T-helper 2 cell treated with Interferon-gamma antibody and Interleukin-4, amounts not matched to agents 5 μg/mL and 100 μg/mL, for 36 hours (primary cell): ENCODE measurements at places on chromosomes 16 and 17.
A peak's percentile ranks its signal among the peaks of the same experiment; 100 is the strongest.

- no peak for DNase-seq
These were observed 91.8 kb downstream of the FOXL1 start for GRCh38 chr16:86669937-86670749.

- DNase-seq = peak; percentile 9
These were observed 145.3 kb downstream of the IRF8 start for GRCh38 chr16:86044241-86044671.

DNA sequence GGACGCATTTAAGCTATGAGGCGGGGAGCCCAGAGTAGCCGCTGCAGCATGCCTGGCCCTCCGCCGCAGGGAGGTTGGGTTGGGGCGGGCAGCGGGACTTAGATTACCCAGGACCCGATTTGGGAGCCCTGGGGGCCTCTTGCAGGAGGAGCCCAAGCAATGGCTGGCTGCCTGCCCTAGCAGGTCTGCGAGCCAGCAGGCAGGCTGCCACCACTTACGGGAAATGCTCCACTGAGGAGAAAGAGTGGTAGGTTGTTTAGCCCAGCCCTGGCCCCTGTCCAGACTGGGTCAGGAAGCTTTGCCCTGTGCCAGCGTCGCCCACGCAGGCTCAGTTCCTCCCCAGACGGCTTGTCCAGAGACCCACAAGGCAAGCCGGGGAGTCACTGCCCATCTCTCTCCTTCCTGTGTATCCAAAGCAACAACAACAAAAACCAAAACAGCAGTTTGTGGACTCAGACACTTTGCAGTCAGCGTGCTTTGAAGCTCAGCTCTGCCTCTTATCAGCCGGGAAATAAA, 10.3 kb upstream of the TVP23A start:
- DNase-seq = no peak

- DNase-seq = no peak
These were observed 35.9 kb downstream of the RANBP10 start for GRCh38 chr16:67770346-67770991.

GRCh38 chr16:84344781-84345180, 23.6 kb upstream of the ATP2C2 start:
- no peak for DNase-seq
